Right lobe of liver (tissue), 6 donors: ENCODE measurements at places on chromosomes 1 and 21. TPM values are rescaled to one million over a fixed set of nuclear protein-coding genes. Genes with fewer than 3 reads are reported as not detected.

ARMH1 gene
- 3.0 TPM for total RNA-seq

DNA sequence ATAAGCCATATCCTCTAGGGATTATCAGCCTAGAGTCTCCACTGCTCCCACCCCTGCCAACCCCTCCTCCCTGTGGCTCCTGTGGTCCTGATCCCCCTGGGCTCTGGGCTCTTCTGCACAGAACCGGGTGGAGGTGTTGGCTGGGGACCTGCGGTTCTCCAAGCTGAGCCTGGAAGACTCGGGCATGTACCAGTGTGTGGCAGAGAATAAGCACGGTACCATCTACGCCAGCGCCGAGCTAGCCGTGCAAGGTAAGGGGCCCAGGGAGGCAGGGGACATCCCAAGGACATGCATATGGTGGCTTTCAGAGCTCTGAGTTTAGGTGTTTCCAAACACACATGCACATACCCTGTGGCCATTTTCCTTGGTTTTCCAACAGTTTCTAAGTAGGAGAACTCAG is 19.3 kb downstream of the CNTN2 start:
- no peaks in the 10 kb centered on the region for H3K27me3 ChIP-seq
- no peaks in the 10 kb centered on the region for H3K4me1 ChIP-seq
- H3K36me3 ChIP-seq: no peaks in the 10 kb centered on the region
- H3K27ac ChIP-seq: no peak overlapping the region
- no peak overlapping the region for H3K4me3 ChIP-seq
- no peak for DNase-seq

GRCh38 chr1:181107711-181108110 is 19.2 kb downstream of the IER5 start:
- no peak for DNase-seq
- H3K4me3 ChIP-seq: no peak overlapping the region
- no peaks in the 10 kb centered on the region for H3K36me3 ChIP-seq
- H3K27ac ChIP-seq: no peak overlapping the region

DNA sequence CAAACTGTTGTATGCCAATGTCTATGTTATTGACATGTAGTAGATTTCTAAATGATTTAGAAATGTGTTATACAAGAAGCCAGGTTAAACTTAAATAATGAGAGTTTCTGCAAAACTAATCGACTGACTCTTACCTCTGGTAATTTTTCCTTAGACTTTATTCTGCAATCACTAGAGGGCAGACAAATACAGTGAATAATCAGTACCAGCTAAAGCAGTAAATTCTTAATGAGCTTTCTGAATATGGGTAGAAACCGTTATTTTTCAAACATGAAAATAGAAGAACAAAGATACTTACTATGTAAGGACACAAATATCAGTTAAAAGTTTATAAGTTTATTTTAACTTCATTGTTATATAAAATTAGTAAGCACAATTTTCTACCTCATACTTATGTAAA is 97.9 kb upstream of the RGS1 start:
- no peaks in the 10 kb centered on the region for H3K4me1 ChIP-seq
- no peak for DNase-seq
- H3K4me3 ChIP-seq: no peak overlapping the region
- H3K27ac ChIP-seq: no peak overlapping the region

OPTC gene
- total RNA-seq: not detected

CELA2B gene
- total RNA-seq: not detected

DNA sequence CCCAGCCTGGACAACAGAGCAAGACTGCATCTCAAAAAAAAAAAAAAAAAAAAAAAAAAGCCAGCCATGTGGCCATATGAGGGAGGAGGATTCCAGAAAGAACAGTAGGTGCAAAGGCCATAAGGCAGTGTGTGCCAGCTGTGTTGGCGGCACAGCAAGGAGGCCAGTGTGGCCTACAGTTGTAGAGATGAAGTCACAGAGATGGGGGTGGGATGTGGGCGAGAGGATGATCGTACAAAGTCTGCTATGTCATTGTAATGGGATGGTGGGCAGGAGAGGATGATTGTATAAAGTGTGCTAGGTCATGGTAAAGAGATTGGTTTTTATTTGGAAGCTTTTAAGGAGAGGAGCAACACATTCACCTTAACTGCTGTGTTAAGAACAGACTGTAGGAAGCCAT is 9.8 kb upstream of the CR1 start:
- H3K4me3 ChIP-seq: no peak overlapping the region
- H3K27ac ChIP-seq: no peak overlapping the region
- H3K27me3 ChIP-seq: no peaks in the 10 kb centered on the region
- DNase-seq: no peak
- no peaks in the 10 kb centered on the region for H3K36me3 ChIP-seq

GRCh38 chr1:150406483-150406882 is 42.5 kb downstream of the RPRD2 start:
- no peaks in the 10 kb centered on the region for H3K27me3 ChIP-seq
- no peak for DNase-seq
- H3K4me1 ChIP-seq: peaks cover 3% of the 10 kb centered on the region
- no peaks in the 10 kb centered on the region for H3K36me3 ChIP-seq

DNA sequence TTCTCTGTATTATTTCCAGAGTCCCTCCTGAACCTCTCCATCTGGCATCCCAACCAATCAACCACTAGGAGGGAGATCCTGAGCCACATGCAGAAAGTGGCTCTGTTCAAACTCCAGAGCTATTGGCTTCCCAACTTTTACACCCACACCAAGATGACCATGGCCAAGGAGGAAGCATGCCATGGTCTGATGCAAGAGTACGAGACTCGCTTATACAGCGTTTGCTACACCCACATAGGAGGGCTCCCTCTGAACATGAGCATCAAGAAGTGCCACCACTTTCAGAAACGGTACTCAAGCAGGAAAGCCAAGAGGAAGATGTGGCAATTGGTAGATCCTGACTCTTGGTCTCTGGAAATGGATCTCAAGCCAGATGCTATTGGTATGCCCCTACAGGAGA is 23.6 kb downstream of the RGSL1 start:
- H3K27ac ChIP-seq: no peak overlapping the region
- no peak for DNase-seq
- H3K27me3 ChIP-seq: no peaks in the 10 kb centered on the region

DISP3 gene
- 0.06 TPM for total RNA-seq

- H3K36me3 ChIP-seq: no peaks in the 10 kb centered on the region
- no peak overlapping the region for H3K27ac ChIP-seq
- DNase-seq: no peak
- no peaks in the 10 kb centered on the region for H3K27me3 ChIP-seq
- no peaks in the 10 kb centered on the region for H3K4me1 ChIP-seq
- H3K4me3 ChIP-seq: no peak overlapping the region
Measured at GRCh38 chr1:243623841-243624240, 226.2 kb downstream of the AKT3 start.

SLC44A5 gene
- 0.59 TPM for total RNA-seq

- H3K4me1 ChIP-seq: no peaks in the 10 kb centered on the region
- H3K27me3 ChIP-seq: no peaks in the 10 kb centered on the region
- H3K27ac ChIP-seq: no peak overlapping the region
- H3K4me3 ChIP-seq: no peak overlapping the region
- DNase-seq: no peak
Measured at GRCh38 chr1:3412376-3412775, 42.1 kb upstream of the ARHGEF16 start.

DNA sequence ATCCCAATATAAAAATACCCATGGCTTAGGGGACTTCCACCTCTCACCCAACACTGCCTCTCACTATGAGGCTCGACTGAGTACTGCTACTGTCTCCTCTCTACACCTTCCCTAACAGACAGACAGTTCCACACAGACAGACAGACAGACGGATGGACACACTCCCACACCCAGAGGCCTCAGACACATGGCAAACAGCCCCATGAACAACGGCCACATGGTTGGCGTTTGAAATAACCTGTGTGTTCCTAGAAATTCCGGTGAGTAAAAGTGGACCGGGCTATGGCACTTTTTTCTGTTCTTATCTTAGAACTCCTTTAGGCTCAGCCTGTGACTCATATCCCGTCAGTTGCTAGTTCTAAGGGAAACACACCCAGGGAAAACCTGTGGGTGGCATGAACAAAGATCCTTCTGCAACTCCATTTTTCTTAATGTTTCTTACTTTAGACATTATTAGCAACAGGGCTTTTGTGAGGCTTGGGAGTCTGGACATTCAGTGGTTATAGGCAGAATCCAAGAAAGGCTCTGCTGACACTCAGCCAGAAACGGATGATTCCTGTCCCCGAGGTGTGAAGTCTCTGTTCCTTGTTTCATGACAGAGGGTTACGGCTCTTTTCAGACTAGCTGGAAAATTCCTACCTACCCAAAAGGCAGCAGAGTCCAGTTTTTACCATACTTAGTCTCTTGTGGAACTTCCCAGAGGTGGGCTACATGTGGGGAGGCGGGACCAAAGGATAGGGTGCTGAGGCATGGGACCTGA is 90.5 kb upstream of the TLR5 start:
- no peak overlapping the region for H3K27ac ChIP-seq
- H3K4me1 ChIP-seq: no peaks in the 10 kb centered on the region
- no peak overlapping the region for H3K4me3 ChIP-seq
- no peaks in the 10 kb centered on the region for H3K36me3 ChIP-seq

DNA sequence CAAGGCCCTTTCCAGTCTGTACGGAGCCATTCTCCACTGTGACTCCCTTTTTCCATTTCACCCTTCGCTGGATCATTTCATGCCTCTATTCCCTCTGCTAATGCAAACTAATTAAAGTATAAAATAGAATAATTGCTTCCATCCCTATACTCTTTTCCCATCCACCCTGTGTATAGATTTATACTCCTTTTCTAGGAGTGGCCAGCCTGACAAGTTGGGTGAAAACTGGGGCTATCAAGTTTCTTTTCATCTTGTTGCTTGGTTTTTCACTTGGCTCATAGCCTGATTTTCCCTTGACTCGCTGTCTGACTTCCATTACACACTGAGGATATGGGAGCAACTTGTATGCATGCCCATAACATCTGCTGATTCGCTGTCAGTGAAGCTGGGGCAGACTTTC is 107.0 kb downstream of the PLXNA2 start:
- no peak for DNase-seq
- H3K27ac ChIP-seq: no peak overlapping the region
- H3K36me3 ChIP-seq: no peaks in the 10 kb centered on the region
- H3K4me1 ChIP-seq: no peaks in the 10 kb centered on the region
- H3K27me3 ChIP-seq: no peaks in the 10 kb centered on the region

- no peaks in the 10 kb centered on the region for H3K27me3 ChIP-seq
- no peaks in the 10 kb centered on the region for H3K4me1 ChIP-seq
- no peak overlapping the region for H3K4me3 ChIP-seq
- H3K36me3 ChIP-seq: no peaks in the 10 kb centered on the region
Measured at GRCh38 chr1:168958562-168959289, 147.8 kb upstream of the ATP1B1 start.

HAPLN2 gene
- total RNA-seq: not detected

- peak overlapping the region; percentile 89 for H3K4me3 ChIP-seq
- no peaks in the 10 kb centered on the region for H3K36me3 ChIP-seq
- H3K27me3 ChIP-seq: no peaks in the 10 kb centered on the region
- H3K27ac ChIP-seq: peak overlapping the region; percentile 41
- no peak for DNase-seq
Measured at GRCh38 chr1:23868557-23869016, 497 bp upstream of the FUCA1 start.

DNA sequence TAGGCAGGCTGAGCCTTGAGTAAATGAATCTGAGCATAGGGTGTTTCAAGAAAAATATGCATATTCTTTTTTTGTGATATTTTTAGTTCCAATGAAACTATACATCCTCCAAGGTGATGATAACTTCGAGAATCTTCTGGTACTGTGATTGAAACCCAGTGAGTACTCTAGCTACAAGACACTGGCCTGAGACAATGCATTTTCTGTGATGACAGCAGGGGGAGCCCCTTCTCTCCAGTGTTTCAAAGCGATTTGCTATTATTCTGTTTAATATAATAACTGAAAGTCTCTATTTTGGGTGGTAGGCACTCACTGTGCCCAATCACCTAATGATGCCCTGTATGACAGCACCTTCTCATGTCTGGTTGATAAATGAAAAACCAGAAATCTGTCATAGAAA is 12.1 kb downstream of the IRF2BP2 start:
- no peaks in the 10 kb centered on the region for H3K36me3 ChIP-seq
- DNase-seq: no peak
- H3K27ac ChIP-seq: peak overlapping the region; percentile 100
- no peaks in the 10 kb centered on the region for H3K27me3 ChIP-seq

DNA sequence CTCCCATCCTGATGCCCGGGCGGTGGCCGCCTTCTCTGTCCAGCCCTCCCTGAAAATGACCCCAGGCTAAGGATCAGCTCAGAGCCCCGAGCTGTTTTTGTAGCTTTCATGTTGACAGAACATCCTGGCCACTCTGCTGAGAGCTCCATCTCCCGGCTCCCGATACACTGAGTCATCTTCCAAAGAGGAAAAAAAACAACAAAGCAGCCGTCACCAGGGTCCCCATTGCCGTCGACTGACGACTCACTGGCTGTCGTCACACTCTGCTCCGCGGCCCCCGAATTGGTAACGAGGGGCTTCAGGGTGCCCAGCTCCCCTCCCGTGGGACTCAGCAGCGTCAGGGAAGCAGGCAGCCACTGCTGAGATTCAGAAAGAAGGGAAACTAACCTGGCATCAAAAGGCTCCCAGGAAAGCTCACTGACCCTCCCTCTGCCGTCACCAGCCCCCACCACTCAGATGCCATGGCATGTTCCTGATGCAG is 67.2 kb downstream of the CD46 start:
- H3K4me1 ChIP-seq: peaks cover 76% of the 10 kb centered on the region
- no peak overlapping the region for H3K4me3 ChIP-seq

- no peaks in the 10 kb centered on the region for H3K4me1 ChIP-seq
- DNase-seq: no peak
- H3K4me3 ChIP-seq: no peak overlapping the region
- no peaks in the 10 kb centered on the region for H3K36me3 ChIP-seq
- H3K27me3 ChIP-seq: no peaks in the 10 kb centered on the region
Measured at GRCh38 chr1:162275622-162276175, 101.0 kb downstream of the SPATA46 start.
